ENCODE measurements at places on chromosomes 1 and 21.

DNA sequence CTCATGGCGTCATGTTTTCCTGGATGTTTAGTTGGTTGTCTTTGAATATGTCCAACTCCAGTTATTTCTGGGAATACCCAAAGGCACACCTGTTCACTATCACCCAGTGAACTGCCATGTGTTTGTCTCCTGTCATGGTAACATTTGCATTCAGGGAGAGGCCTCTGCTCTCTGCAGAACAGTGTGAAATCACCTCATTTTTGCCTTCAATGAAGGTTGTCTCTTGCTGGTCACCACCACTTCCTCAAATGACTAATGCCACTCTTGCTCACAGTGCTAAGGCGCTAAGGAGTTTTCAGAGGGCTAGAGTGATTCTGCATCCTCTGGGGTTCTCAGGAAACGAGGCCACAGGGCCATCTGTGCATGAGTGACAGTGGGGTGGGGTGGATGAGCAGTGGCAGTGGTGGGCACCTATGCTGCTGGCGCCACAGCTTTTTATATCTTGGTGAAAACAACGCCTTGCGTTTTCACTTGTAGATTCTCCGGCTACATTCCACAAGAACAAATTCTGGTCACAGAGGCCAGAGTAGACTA lies 60.0 kb upstream of the ATP5PO start:
- DNase-seq: no peak

DNA sequence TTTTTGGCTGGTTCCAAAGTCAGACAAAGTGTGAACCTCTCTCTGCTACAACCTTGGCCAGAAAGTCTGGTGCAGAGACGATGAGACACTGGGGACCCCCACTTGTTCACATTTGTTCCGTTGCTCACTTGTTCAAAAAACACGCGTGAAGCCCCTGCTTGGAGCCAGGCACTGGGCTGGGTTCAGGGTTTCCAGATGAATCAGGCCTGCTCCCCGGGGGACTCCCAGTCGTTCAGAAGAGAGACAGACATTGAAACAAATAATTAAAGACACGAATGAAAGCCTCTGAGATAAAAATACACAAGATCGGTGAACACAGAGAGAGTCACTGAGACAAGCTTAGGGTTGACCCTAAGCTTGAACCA lies 101.5 kb upstream of the RUNX3 start:
- DNase-seq: no peak

- no peak for DNase-seq
Measured at GRCh38 chr1:62841587-62842169, 57.7 kb downstream of the ATG4C start.

GRCh38 chr1:54842963-54843362 lies 41.8 kb upstream of the TTC22 start:
- DNase-seq: no peak
